Breast epithelium (tissue), 4 donors: ENCODE measurements at places on chromosomes 6 and 20.

DNA sequence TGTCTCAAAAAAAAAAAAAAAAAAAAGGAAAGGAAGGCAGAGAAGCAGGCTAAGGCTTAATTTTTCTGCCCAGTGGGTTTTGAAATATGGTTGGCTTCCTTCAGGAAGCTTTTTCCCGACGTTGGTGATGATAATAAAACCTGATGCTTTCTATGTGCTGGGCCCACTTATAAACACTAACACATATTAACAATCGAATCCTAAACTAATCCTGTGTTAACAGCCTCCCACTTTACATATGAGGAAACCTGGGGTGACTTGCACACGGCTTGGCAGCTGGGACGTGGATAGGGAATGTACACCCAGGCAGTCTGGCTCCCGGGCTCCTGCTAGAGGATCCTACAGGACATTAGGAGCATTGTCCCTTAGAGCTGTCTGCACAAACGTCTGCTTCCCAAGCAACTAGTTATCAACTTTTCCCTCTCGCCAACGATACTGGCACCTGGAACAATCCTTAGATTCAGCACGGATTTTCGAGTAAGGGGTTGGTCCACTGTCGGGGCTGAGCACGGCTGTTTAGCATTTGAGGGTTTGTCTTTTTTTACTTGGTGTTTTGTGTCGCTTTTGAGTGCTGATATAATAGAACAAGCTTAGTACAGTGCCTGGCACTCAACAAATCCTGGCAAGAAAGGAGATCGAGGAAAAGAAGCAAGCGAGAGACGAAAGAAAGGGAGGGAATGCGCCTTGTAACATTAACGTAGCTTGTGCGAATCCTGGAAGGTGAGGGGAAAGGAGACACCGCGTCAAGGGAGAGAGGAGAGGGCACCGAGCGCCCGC, 622 bp upstream of the KIZ start:
- no peaks in the 10 kb centered on the region for H3K4me1 ChIP-seq

DNA sequence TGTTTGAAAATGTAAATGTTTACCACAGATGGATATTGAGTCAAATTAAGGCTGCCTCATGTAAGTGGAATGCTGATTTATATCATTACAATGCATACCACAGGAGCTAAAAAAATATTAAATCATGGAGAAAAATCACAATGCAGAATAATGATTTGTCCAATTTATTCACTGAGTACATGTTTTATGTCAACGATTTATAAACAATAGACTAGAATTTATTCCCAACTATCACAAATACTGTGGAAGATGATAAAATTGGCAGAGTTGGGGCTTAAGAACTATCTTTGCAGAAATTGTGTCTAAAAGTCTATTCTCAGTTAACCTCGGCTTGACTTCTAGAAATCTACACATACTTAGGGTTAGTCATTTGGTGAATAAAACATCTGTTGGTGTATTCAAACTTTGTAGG, 472.1 kb upstream of the MARCKS start:
- no peaks in the 10 kb centered on the region for H3K4me1 ChIP-seq
- H3K27ac ChIP-seq, result no peak overlapping the region
- no peaks in the 10 kb centered on the region for H3K36me3 ChIP-seq

DNA sequence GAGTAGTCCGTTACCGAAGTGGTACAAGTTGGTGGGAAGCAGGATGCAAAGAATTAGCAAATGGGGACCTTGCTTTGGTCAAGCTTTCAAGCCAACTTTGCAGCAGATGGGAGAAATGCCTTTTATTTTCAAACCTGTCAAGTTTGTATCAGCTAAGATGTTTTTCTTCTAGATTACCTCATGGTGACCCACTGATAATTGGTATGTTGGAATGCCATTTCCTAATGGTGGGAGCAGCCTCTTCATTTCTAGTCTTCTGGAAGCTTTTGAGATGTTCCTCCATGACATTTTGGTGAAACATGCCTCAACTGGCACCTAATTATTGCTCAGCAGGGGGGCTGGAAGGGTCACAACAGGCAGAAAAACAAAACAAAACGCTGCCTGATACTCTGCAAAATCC, 43.7 kb downstream of the ADNP start:
- H3K27ac ChIP-seq, result no peak overlapping the region
- DNase-seq, result no peak
- H3K4me3 ChIP-seq, result no peak overlapping the region
- H3K36me3 ChIP-seq, result no peaks in the 10 kb centered on the region

GRCh38 chr20:9114709-9115108, 45.8 kb downstream of the PLCB4 start:
- H3K4me3 ChIP-seq, result no peak overlapping the region
- H3K27ac ChIP-seq, result no peak overlapping the region
- H3K27me3 ChIP-seq, result no peaks in the 10 kb centered on the region
- no peak for DNase-seq

DNA sequence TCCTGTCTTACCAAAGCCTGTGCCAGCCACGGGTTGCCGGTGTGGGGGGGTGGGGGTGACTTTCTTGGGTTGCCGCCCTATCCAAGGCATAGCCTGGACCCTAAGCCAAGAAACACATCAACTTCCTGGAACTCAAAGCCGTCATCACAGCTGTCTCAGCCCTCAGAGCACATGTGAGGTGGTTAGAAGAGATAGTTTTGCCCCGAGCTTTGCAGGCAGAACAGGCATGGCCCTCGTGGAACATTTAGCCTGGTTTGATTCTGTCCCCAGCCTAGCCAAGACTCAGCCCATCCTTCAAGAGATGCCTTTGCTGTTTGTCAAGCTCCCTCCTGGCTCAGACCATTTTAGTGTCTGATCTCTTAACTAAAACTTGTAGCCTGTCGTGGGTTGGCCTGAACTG, 64.9 kb downstream of the RREB1 start:
- H3K27ac ChIP-seq, result peak overlapping the region; percentile 59
- H3K36me3 ChIP-seq, result no peaks in the 10 kb centered on the region
- peaks cover 19% of the 10 kb centered on the region for H3K4me1 ChIP-seq
- H3K4me3 ChIP-seq, result no peak overlapping the region
- no peak for DNase-seq

DNA sequence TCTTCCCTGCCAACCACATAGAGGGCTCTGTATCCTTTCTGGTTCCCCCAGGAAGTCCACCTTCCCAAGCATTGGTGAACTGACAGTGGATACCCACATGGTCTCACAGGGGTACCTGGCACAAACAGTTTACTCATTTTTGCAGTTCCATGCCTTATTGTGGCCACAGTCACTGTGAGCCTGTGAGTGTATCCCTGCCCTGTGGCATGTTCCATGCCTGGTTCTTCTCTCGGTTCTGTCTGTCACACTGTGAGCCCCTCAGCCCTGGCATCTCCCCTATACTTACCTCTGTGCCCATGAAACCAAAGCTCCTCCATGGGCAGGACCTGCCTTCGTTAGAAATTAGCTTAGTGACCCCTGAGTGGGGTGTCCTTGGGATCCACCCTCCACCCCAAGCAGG, 107.8 kb downstream of the TOX2 start:
- no peaks in the 10 kb centered on the region for H3K36me3 ChIP-seq
- H3K27ac ChIP-seq, result no peak overlapping the region
- H3K4me1 ChIP-seq, result no peaks in the 10 kb centered on the region
- H3K27me3 ChIP-seq, result peaks cover 10% of the 10 kb centered on the region

DNA sequence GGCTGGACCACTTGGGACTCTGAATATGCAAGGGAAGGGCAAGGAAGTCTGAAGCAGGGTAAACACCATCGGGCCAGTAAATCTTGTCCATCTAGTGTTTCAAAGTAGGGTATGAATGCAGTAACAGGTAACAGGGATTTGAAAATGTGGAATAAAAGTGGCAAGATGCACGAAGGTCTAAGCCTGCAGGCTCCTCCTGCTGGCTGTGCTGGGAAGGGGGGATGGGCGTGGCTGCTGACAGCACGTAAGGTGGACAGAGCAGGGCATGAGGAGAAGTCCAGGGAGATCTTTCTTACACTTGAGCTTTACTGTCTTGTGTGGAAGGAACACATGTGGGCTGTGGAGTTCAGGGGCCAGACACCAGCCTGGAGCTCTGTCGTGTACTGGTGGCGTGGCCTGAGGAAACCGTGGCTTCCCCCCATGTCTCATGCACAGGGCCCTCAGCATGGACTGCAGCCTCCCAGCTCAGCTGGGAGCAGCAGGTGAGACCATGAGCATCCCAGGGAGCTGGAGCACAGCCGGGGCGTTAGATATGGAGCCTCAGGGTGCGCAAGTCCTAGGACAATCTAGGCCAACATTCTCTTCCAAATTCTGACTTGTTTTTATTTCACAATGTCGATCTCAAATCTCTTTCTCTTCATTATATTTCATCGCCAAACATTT, 84.5 kb downstream of the SLC22A23 start:
- DNase-seq, result no peak
- H3K4me1 ChIP-seq, result peaks cover 2% of the 10 kb centered on the region
- no peaks in the 10 kb centered on the region for H3K27me3 ChIP-seq
- peak overlapping the region; percentile 4 for H3K27ac ChIP-seq
- H3K36me3 ChIP-seq, result no peaks in the 10 kb centered on the region
- H3K4me3 ChIP-seq, result no peak overlapping the region

GRCh38 chr6:1321738-1322137, 9.8 kb downstream of the FOXQ1 start:
- no peak for DNase-seq
- H3K36me3 ChIP-seq, result no peaks in the 10 kb centered on the region
- H3K4me1 ChIP-seq, result no peaks in the 10 kb centered on the region
- no peaks in the 10 kb centered on the region for H3K27me3 ChIP-seq
- no peak overlapping the region for H3K27ac ChIP-seq

DNA sequence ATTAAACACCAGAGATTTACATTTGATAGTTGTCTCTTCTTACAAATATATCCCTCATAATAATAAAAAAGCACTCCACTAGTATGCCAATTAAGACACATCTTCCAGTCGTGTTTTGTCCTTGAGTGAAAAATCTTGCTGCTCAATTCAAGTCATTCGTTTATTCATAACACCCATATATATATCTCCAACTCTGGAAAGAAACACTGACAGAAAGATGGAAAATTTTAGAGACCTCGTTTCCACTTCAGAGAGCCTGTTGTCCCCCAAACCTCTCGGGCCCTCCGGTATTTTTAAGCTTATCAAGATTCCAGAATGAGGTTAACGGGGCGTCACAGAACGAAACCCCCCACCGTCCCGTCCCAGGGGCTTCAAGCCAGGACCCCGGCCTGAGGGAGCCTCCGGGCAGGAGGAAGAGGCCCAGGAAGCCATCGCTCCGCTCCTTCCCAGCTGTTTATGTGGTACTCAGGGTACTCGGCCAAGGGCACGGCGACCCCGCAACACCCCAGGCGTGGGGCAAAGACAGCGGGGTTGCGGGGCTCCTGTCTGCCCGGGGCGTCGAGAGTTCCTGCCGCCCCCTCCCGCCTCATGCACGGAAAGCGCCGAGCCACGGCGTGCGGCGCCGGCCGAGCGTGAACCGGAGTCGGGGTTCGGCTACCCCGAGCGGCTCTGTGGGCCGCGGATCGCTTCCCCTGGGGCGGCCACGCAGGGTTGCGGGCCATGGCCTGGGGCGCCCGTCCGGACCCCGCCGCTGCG, 623 bp upstream of the SNX9 start:
- no peaks in the 10 kb centered on the region for H3K27me3 ChIP-seq
- H3K4me3 ChIP-seq, result peak overlapping the region; percentile 99
- peak overlapping the region; percentile 91 for H3K27ac ChIP-seq
- no peaks in the 10 kb centered on the region for H3K4me1 ChIP-seq
- no peaks in the 10 kb centered on the region for H3K36me3 ChIP-seq

DNA sequence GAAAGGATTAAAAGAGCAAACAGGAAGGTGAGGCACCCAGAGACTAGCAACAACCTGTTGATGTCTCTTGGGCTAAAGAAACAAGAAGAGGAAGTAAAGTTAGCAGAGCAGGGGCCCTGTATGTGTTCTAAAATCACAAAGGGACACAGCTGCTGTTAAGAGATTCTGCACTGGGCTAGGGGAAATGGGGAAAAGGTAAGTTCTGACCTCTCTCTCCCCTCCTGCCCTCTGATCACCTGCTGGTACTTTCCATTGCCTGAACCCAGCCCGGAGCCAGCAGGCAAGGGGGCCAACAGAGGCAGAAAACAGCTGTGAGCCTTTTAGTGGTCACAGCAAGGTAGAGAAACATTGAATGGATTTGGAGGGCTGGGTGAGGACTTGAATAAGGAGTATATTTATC, 13.5 kb upstream of the CNR1 start:
- no peak for DNase-seq
- no peaks in the 10 kb centered on the region for H3K36me3 ChIP-seq
- H3K27ac ChIP-seq, result no peak overlapping the region
- no peaks in the 10 kb centered on the region for H3K4me1 ChIP-seq
- H3K27me3 ChIP-seq, result no peaks in the 10 kb centered on the region
- H3K4me3 ChIP-seq, result no peak overlapping the region

GRCh38 chr6:125031385-125031784, 69.1 kb downstream of the RNF217 start:
- no peaks in the 10 kb centered on the region for H3K36me3 ChIP-seq
- no peaks in the 10 kb centered on the region for H3K4me1 ChIP-seq
- no peaks in the 10 kb centered on the region for H3K27me3 ChIP-seq

DNA sequence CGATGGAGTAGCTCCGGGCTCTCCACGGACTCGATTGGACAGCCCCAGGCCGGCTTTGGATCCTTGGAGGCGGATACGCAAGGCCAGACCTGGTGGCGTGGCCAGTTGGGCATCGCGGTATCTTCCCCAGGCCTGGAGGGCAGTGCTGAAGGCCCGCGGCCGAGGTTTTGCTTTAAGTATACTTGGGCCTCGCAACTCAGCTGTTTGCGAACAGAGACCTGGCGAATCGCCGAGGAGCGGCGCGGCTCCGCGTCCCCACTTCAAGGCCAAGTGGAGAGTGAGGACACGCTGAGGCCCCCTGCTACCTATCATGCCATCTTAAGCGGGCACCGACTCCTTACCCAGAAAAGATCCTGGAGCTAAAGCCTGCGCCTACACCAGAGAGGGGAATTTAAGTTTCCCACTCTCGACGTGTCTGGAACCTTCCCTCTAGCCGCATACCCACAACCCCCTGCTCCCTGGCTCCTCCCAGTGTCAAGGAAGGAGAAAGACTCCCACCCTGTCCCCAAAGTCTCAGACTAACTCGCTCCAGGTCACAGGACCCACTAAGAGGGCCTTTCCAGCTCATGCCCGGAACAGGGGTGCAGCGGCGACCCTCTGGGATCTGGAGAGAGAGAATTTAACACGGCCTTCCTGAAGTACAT, 4.1 kb downstream of the LINC00237 start:
- H3K27ac ChIP-seq, result no peak overlapping the region
- H3K4me3 ChIP-seq, result peak overlapping the region; percentile 42
- H3K27me3 ChIP-seq, result peaks cover 9% of the 10 kb centered on the region
- H3K4me1 ChIP-seq, result no peaks in the 10 kb centered on the region
- H3K36me3 ChIP-seq, result no peaks in the 10 kb centered on the region

DNA sequence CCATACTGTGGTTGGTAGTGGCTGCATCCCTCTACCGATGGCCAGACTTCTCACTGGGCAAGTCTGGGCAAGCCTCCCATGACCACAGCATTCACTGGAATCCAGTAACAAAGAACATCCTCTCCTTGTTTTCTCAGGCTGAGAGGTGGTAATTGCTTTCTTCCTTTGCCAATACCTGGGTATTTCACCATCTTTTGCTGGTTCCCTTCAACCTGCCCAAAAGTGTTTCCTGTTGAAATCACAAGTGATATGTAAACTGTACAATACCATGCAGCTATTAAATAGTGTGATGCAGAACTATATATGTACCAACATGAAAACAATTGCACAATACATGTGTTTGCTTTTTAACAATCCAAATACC, at the start of gene PTCHD4:
TSS of gene PTCHD4 (minus strand) at position 55 of the 364 bp plus-strand sequence. CDS start 42,240 bp downstream, outside the sequence.
- H3K4me1 ChIP-seq, result no peaks in the 10 kb centered on the region
- peak within 1 kb of the TSS; percentile 15 for H3K4me3 ChIP-seq
- no peaks in the 10 kb centered on the region for H3K36me3 ChIP-seq
- H3K27ac ChIP-seq, result no peak within 1 kb of the TSS
- DNase-seq, result no peak
- H3K27me3 ChIP-seq, result no peaks in the 10 kb centered on the region
